NCI-H1694 (cell line): ENCODE measurements at places on chromosomes 6 and 20.

DNA sequence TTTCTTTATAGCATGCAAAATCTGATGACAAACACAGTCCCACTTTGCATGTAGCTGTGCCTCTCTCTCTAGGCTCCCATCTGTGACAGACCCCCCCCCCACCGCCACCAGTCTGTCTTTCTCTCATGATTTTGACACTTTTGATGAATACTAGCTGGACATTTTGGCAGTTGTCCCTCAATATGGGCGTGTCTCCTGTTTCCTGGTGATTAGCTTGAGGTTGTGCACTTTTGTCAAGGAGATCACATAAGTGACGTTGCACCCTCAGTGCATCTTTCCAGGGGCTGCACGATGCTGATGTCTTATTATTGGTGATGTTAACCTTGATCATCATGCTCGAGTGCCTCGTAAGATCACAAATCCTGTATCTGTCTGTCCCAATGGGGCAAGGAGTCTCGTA, 155.1 kb downstream of the EYA2 start:
- no peak for DNase-seq

GRCh38 chr20:44785768-44786167, 24.6 kb downstream of the RIMS4 start:
- no peak for DNase-seq

DNA sequence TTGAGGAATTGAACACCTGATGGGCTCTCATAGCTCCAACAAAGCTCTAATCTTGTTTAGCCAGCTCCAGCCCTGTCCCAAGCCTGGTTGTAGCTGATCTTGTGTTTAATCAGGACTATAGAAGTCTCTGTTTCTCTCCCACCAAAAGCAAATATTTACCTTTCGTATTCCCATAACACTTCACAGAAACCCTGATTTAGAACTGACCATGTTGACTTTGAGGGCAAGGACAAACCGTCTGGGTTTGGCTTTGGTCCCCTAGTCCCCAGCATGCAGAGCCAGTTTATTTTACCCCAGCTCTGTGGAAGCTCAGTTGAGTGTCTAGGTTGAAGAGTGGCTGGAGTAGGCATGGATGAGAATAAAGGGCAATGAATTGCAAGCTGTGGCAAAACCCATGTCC, 18.0 kb upstream of the SIM1 start:
- no peak for DNase-seq

GRCh38 chr6:127812985-127813698, 87.7 kb downstream of the THEMIS start:
- no peak for DNase-seq

DNA sequence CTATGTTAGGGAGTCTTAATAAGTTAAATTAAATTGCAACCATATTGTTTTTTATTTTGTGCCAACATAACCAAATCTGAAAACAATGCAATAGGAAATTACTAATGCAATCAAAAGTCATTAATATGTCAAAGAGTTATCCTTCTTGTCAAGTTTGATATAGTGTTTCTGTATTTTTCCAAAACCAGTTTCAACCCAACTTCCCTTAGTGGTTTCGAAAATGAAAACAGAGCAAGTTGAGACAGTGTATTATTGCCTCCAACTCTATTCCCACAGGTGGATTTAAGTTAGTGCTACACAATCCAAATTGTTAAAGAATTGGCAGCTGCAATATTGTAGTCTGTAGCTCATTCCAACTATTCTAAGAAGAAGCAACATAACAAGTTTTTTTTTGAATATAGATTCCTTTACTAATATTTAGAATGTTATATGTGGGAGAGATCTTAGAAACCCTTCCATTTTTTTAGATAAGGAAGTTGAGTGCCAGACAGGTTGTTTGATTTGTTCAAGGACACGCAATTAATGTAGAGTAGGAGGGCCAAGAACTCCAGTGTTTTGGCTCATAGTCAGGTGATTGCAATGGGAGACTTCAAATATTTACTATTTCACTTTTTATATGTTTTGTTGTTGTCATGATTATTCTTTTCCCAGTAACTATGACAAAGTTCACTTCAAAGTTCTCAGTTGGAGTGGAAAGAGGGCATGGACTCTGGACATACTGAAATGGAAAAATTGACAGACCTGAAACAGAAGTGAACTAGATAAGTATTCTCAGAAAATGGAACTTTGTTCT, 282.4 kb upstream of the HSF2 start:
- DNase-seq = no peak

- no peak for DNase-seq
Measured at GRCh38 chr6:106569428-106569827, 59.9 kb downstream of the RTN4IP1 start.
